ENCODE measurements at places on chromosomes 13 and 19.

GRCh38 chr13:52765611-52766390 lies 26.2 kb upstream of the CNMD start:
- no peak for DNase-seq

GRCh38 chr13:113083402-113084061 lies 22.1 kb upstream of the F7 start:
- DNase-seq = no peak

DNA sequence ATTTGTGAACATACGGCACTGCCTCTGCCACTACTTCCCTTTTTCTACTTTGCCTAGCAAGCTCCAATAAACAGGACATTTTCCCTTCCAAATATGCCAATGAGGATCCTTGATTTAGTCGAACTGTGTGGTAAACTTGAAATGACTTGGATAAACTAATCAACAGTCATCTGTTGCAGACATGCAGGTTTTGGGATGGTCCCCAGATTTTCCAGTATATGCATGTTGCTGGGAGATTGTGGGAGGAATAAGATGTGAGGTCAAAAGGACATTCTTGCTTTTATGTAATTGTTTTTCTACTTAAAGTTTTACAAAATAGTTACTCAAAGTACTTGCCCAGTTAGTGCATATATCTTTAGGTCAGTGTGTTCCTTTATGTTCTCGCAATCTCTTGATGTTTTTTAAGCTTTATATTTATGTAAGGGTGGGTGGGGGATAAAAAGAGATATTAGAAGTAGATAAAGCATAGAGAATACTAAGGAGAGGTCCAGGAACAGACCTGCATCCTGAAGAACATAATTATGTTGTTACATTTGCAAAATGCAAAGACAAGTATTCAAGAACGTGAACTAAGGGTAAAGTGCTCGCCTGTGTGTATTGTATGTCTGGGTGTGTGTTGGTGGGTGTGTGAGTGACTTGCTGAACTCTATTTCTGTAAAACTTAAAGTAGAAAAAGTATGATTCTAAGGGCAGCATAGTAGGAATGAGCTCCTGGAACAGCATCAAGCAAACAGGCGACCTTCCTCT lies 88.4 kb upstream of the OXGR1 start:
- no peak for DNase-seq

- no peak for DNase-seq
Measured at GRCh38 chr19:2329501-2329916, 1.0 kb downstream of the SPPL2B start.

DNA sequence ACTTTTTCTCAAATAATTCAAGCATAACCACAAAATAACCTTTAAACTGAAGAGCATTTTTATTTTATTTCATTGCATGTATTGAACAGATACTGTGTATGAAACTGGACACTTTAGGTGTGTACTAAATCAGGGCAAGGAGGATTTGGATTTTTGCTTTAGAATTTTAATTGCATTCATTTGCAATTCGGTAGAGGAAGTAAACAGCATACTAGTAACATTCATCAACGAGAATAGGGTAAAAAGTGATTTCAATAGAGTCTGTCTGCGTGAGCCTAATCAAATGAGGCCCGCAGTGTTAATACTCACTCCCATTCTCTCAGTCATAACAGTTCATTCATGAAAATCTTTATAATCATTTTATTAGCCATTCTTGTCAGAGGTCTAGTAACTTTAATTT lies 200.2 kb downstream of the SPRY2 start:
- DNase-seq = no peak

- DNase-seq = no peak
Measured at GRCh38 chr13:49046002-49046401, 70.3 kb downstream of the FNDC3A start.

DNA sequence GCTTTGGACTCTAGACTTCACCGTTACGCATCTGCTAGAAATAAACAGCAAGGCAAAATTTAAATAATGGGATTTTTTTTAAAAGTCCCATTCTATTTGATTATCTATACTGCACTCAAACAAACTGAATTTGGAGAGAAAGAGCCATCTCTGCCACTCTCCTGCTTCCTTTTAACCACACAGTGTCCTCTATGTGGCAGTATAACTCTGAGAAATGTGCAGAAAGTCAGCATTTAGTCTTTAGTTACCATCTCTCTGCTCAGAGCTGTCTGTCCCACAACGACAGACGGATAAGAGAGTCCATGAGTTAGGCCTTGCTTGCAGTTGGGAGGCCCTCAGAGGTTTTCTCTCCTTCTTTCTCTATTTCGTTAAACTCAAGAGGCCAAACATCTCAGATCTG lies 21.2 kb downstream of the CCNA1 start:
- no peak for DNase-seq

- DNase-seq = no peak
Measured at GRCh38 chr13:36837354-36838092, 18.5 kb downstream of the RFXAP start.

DNA sequence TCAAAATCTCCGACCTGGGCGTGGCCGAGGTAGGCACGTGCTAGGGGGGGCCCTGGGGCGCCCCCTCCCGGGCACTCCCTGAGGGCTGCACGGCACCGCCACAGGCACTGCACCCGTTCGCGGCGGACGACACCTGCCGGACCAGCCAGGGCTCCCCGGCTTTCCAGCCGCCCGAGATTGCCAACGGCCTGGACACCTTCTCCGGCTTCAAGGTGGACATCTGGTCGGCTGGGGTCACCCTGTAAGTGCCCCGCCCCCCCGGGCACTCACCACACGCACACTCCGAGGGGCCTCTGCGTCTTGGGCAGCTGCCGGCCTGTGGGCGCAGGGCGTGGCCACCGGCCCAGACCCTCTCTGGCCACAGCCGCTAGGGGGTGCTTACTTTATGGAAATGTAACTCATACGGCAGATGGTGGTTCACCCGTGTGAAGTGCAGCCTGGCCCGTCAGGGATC lies 14.9 kb downstream of the STK11 start:
- no peak for DNase-seq

GRCh38 chr13:108897955-108898354 lies 268.5 kb downstream of the MYO16 start:
- peak; percentile 57 for DNase-seq

GRCh38 chr13:112069061-112069844 lies 2.3 kb downstream of the SOX1 start:
- DNase-seq = no peak

- DNase-seq = no peak
Measured at GRCh38 chr13:33615436-33615835, 202.5 kb upstream of the RFC3 start.

DNA sequence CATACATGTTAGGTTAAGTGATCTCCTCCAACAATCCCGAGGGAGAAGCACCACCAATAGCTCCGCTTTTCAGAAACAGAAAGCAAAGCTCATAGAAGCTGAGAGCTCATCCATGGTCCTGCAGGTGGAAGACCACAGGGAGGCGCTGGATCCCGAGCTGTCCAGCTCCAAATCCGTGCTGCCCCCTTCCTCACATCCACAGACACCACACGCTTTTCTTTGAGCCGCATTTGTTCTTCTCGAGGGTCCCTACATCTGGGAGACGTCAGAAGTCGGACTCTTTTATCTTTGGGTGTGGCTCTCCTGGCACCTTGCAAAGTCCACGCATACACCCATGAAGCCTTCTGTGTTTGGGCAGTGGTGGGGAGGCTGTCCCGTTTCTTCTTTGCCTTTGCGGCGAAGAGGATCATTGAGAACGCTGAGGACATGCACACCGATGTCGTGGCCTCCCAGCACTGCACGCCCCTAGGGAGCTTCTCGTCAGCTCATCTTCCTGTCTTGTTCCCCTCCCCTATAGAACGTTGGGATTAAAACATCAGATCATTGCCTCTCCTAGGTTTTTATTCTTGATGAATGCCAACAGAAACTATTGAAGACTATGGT lies 184.8 kb downstream of the TEX29 start:
- DNase-seq = no peak

- no peak for DNase-seq
Measured at GRCh38 chr19:28553005-28553404, 659.9 kb downstream of the UQCRFS1 start.

DNA sequence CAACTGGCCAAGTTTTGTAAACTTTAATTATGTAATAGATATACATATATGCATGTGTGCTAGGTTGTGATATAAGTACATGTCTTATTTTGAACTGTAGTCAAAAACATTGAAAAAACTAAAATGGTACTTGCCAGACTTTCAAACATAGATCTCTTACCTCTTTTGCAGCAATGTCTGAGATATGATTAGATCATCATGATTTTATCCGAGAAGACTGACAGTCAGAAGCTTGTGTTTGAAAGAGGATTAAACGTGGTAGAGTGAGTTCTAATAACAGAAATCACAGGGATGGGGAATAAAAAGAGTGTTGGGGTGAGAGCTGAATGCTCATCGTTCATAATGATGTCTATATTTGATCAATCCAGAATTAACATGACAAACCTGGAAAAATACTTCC lies 18.2 kb upstream of the ACP7 start:
- DNase-seq = no peak

DNA sequence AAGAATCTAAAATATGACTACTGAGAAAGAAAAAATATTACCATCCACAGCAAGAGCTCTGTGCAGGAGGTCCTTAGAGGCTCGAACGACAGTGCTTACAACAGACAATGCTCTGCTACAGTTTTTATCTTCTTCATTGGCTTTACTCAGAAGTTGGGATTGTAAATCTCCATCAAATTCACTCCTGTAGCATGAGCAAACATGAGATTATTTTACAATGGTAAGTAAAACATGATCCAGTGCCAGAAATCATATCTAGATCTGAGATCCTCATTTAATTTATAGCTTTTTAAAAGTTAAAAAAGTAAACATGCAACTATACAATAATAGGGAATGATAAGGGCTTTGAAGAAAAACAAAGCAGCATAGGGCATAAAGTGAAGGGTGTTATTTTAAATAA lies 144.5 kb upstream of the FBXL3 start:
- DNase-seq = no peak

GRCh38 chr13:37014609-37015008 lies 14.0 kb downstream of the EXOSC8 start:
- no peak for DNase-seq
